Naive thymus-derived CD8-positive, alpha-beta T cell (primary cell): ENCODE measurements at places on chromosomes 16 and 17. TPM values are rescaled to one million over a fixed set of nuclear protein-coding genes. Genes with fewer than 3 reads are reported as not detected.

WFIKKN1 gene
- total RNA-seq = 0.47 TPM

TSPAN10 gene
- total RNA-seq = 0.80 TPM

ZNF821 gene
- 5.1 TPM for total RNA-seq

MMP2 gene
- 0.36 TPM for total RNA-seq

FBXW10B gene
- total RNA-seq = 0.62 TPM
